ENCODE measurements at places on chromosomes 5 and 9.
A peak's percentile ranks its signal among the peaks of the same experiment; 100 is the strongest.

DNA sequence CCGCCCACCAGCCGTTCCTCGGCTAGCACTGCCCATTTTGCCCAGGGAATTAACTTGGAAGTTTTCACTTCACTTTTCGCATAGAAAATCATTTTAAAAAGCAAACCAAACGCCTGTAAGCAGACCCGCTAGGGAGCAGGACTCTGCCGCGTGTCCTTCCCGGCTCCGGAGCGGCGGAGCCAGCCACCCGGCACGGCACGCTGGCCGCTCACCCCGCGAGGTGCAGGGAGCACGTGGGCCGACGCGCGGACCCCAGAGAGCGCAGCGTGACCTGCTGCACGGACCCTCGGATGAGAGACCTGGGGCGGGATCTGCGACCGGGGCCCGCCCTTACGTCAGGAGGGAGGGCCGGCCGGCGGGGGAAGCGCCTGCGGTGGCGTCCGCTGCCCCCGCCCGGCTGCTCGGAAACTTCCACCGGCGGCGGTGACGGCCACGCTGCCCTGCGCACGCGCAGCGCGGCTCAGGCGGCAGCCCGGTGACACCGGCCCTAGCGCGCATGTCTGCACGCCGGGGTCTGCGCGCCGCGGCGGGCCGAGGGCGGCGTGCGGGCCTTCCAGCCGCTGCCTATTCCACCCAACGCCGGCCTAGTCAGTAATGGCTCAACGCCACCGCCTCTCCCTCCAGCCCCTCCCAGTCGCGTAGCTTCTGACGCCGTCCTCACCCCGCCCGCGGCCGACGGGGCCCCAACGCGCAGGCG lies 507 bp upstream of the TENT4A start:
- peak; percentile 72 for DNase-seq

- DNase-seq: no peak
These were observed 164.9 kb downstream of the NR3C1 start for GRCh38 chr5:143238620-143239019.

DNA sequence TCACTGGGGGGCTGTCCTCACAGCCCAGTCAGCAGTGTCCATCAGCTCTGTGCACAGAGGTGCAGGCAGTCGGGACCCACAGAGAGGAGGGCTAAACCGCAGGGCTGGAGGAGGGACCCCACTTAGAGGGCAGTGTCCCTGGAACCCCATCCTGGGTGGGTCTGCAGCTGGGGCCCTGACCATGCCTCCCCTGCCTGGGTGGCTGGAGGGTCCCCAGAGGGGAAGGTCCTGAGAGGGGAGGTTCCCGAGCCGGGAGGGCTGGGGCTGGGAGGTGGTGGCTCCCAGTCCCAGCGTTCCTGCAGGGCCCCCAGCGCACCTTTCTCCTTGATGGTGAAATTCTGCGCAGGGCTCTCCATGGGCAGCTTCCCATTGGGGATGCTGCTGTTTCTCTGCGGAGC lies 32.7 kb downstream of the EXOC3 start:
- no peak for DNase-seq

- no peak for DNase-seq
These were observed 2.8 kb upstream of the BNC2 start for GRCh38 chr9:16873126-16873802.

- no peak for DNase-seq
These were observed 330.0 kb upstream of the CHD1 start for GRCh38 chr5:99258819-99259218.

DNA sequence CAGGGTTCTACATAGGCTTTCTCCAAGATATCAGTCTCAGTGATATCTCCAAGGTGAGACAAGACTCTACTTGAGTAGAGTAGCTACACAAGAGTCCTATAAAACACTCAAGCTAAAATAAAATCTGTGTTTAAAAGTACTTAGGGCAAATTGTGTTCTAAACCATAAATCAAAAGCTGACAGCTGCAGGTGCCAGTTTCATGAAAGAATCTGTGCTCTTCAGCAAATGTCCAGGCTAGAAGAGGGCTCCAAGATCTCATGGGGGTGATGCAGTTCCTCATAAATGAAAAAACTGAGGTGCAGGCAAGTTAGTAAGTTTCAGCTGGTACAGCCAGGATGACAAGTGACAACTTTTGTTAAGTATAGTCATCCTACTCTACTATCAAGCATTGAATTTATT lies 142.8 kb upstream of the TNPO1 start:
- peak; percentile 52 for DNase-seq

DNA sequence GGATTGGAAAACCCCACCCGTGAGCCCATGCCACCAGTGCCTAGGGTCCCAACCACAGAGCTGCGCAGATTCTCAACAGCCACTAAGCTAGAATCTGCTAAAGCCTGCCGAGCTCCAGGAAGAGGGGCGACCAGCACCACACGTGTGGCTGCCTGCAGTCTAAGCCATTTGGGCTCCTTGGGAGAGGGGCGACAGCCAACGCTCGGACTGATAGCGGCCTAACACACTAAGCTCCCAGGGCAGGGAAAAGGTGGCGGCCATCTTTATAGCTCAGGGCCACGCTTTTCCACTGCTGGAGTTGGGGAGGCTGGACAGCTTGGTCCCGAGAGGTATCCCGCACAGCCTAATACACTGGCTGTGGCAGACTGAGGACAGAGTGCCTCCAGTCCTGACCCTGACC lies 631.8 kb downstream of the CETN3 start:
- DNase-seq: no peak

DNA sequence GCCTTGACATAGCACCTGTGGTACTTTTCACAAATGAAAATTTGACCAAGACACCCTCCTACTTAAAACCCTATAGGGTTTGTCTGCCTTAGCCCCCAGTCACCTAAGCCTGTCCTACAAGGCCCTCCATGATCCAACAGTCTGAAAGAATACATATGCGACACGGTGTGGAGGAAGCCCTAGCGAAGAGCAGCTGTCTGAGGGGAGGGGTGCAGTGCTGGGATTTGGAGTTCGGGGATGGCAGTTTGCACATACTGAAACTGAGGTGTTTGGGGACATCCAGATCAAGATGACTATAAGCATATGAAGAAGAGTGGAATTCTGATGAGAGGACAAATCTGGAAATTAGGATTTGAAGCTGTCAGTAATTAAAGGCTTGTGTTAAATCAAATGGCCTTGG lies 7.2 kb upstream of the MYORG start:
- no peak for DNase-seq

DNA sequence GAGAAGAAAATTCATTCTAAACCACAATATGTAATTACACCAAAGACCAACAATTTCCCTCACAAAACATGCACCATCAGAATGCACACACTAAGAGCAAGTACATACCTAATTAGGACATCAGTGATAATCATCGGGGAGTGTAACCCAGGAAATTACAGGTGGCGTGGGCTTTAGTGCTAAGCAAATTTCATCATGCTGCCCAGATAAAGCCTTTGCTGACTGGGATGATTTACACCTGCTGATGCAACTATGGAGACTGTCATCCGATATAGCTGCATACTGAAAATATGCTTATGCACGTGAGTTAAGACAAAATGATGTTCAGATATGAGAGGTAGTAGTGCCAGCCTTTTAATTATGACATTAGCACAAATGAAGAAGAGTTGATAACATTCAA lies 123.2 kb downstream of the DCP2 start:
- DNase-seq: no peak

- no peak for DNase-seq
These were observed 51.3 kb upstream of the FREM1 start for GRCh38 chr9:14961372-14962068.

DNA sequence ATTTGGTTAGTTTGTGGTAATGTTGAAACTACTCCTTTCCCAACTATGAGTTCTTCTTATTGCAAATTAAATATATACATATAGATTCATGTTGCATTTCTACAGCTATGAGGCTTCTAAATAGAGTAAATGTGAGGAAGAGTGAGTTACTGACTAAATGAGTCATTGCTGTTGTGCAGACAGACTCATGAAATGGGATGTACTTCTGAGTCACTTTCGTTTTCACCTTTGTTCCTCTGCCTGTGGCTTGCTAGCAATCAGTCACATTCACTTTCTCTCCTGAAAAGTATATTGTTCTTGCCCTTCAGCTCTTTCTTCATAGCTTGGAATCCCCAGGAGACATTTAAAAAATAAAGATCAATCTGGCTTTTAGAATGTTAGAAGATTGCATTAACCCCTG lies 295.5 kb upstream of the SMC2 start:
- no peak for DNase-seq

GRCh38 chr9:27365707-27366376 lies 68.9 kb upstream of the EQTN start:
- no peak for DNase-seq

- DNase-seq: no peak
These were observed 380 bp downstream of the OR1J1 start for GRCh38 chr9:122477346-122477745.

- no peak for DNase-seq
These were observed 215.4 kb upstream of the NFIL3 start for GRCh38 chr9:91639054-91639453.

- no peak for DNase-seq
These were observed 124.9 kb upstream of the RUSC2 start for GRCh38 chr9:35364817-35365585.

GRCh38 chr5:112718344-112718743 lies 19.3 kb upstream of the APC start:
- DNase-seq: no peak

Measured in NCI-H1436 treated with DMSO at 0.1 percent for 48 hours (cell line).